Stimulated activated CD8-positive, alpha-beta memory T cell treated with anti-CD3 and anti-CD28 coated beads, Interleukin-7, amount 100 ng/mL, for 1 hour (primary cell): ENCODE measurements at places on chromosomes 5 and 9.

GRCh38 chr5:9624196-9624947 lies 5.8 kb downstream of the TAS2R1 start:
- DNase-seq = no peak

- DNase-seq = no peak
These were observed 41.6 kb downstream of the RAB14 start for GRCh38 chr9:121160025-121160424.

DNA sequence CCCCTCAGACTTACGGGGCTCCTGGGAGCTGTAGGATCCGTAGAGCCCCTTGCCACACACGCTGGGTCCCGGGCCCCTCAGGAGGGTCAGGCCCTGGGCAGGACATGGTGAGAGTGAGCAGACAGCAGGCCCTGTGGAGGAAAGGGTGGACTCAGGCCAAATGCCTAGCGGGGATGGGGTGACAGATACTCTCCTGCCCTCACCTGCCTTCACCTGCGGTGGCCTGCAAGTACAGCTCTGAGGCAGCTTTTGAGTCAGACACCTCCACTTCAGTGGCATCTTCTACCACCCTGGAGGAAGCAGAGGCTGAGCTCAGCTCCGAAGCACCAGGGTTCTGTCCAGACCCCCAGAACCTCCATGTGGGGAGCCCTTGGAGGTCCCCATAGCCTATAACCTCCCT lies 26.2 kb downstream of the SLC35A4 start:
- no peak for DNase-seq

GRCh38 chr5:99248066-99248465 lies 319.3 kb upstream of the CHD1 start:
- DNase-seq = no peak

DNA sequence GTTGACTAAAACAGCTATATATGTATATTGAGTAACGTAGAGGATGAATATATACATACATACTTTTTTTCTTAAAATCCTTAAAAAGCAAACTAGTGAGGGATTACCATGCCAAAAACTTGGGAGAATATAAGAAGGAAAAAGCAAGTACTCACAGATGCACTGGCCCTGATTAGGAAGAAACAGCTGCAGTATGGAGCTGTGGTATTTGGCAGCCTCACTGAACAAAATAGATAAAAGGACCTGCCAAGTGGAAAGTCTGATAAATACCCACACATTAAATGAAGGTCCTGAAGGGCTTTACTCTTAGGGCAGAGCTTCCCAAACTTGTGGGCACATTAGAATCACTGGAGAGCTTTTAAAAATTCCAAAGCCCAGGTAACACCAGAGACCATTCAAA lies 80.6 kb downstream of the FEM1C start:
- no peak for DNase-seq

GRCh38 chr9:78609450-78609849 lies 312.5 kb downstream of the PSAT1 start:
- no peak for DNase-seq

GRCh38 chr5:147743678-147744374 lies 38.7 kb downstream of the JAKMIP2 start:
- DNase-seq = no peak

GRCh38 chr5:120306303-120306702 lies 157.8 kb upstream of the PRR16 start:
- DNase-seq = no peak

DNA sequence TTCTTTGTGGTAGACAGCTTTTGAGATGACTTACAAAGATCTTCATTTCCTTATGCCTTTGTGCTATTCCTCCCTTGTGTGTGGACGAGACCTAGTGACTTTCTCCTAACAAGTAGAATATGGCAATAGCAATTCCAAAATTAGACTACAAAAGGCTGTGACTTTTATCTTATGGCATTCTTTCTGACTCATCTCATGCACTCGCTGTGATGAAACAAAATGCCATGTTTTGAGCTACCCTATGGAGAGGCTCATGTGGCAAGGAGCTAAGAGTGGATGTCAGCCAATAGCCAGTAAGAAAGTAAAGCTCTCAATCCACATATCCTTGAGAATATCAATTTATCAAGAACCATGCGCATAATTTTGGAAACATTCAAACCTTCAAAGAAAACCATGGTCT lies 380.5 kb upstream of the SMC2 start:
- DNase-seq = no peak

DNA sequence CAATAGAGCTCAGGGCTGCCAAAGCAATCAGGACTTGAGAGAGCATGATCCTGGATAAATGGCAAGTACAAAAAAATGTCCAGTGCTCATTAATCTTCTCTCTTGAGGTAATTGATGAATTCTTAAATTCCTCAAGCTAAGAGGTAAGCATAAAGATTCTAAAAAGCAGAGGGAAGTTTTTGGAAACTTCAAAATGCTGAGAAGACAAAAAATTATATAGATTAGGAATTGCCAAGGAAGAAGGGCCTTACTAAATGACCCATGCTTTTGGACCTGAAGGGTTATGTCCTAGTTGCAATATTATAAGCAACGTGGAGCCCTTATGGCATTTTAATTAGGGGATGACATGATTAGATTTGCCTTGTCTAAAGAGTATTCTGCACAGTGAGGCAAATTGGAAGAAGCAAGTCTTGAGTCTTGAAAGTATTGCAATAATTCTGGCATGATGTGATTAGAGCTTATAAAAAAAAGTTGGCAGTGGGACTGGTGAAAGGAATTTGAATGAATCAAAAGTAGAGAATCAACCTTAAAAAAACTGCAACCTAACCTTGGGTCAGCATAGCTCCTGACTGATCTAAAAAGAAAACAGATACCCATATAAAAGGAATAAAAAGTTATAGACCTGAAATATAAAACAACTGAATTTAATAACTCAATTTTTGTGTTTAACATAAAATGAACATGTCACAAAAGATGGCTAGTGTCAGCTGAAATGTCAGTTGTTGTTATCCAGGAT lies 323.8 kb upstream of the ARRDC3 start:
- no peak for DNase-seq

DNA sequence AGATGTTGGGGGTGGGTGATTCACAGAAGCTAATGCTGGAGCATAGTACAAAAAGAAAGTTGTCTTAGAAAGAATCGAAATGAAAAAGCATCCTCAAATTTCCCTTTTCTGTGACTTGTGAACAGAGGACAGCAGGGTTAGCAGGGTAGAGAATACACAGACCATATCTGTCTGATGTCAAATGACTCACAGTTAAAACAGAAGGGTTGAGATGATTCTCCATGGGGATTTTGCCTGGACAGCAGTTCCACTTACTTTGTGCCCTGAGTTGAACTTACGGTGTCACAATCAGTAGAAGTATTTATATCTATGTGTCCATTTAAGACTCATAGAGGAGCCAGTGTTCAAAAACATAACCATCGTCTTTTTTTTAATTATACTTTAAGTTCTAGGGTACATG lies 801.6 kb downstream of the KCTD16 start:
- DNase-seq = no peak

GRCh38 chr5:60929024-60929423 lies 15.8 kb downstream of the ERCC8 start:
- DNase-seq = no peak

GRCh38 chr5:116574367-116575325 lies at the start of gene SEMA6A:
Gene SEMA6A (minus strand): TSS chr5:116574823. CDS start chr5:116504944, 69,879 bp downstream.
- no peak for DNase-seq

- no peak for DNase-seq
These were observed 5.8 kb upstream of the PSMB7 start for GRCh38 chr9:124420991-124421543.

DNA sequence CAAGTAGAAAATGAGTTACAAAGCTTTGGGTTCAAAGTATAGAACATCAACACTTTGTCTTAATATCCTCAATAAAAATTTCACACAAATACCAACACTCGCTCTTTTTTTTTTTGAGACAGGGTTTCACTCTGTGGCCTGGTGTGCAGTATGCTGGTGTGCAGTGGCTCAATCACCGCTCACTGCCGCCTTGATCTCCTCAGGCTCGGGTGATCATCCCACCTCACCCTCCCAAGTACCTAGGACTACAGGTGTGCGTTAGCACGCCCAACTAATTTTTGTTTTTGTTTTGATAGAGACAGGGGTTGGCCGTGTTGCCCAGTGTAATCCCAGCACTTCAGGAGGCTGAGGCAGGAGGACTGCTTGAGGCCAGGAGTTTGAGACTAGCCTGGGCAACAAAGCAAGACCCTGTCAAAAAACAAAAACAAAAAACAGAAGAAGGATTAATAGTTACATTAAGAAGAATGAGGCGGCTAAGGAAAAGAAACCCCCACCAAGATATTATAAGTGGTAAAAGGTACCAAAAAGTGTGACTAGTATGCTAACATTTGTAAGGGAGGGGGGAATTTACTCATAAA lies 20.3 kb downstream of the FNBP1 start:
- DNase-seq = no peak

DNA sequence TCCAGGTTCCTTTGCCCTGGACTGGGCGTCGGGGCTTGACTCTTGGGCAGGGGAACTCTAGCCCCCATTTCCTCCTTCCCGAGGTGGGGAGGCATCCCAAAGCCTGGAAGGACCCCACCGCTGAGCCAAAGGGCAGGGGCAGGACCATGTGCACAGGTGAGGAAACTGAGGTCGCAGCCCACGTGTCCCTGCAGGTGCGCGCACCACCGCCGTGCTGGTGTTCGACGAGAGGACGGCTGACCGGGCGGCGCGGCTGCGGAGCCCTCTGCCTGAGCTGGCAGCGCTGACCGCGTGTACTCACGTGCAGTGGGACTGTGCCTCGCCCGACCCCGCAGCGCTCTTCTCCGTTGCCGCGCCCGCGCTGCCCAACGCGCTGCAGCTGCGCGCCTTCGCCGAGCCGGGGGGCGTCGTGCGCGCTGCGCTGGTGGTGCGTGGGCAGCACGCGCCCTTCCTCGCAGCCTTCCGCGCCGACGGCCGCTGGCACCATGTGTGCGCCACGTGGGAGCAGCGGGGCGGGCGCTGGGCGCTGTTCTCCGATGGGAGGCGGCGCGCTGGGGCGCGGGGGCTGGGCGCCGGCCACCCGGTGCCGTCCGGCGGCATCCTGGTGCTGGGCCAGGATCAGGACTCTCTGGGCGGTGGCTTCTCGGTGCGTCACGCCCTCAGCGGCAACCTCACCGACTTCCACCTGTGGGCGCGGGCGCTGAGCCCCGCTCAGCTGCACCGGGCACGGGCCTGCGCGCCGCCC lies 2.8 kb downstream of the ADGRD2 start:
- DNase-seq = no peak

DNA sequence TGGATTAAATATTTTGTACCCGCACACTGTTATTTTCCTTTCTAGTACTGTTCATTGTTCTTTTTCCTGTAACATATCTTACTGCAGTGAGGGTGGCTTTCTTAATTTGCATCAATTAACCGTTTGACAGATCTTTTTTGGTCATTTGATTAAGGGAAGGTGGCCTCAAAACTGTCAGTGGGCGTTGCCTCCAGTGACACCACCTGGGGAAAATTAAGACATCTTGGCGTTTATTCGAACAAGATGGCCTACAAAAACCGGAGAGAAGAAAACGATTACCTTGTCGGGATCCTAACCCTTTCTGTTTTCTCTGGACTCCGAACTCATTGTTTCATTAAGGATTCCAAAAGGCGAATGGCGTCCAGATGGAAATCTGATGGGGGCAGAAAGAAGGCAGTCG lies 2.0 kb downstream of the BASP1 start:
- no peak for DNase-seq

DNA sequence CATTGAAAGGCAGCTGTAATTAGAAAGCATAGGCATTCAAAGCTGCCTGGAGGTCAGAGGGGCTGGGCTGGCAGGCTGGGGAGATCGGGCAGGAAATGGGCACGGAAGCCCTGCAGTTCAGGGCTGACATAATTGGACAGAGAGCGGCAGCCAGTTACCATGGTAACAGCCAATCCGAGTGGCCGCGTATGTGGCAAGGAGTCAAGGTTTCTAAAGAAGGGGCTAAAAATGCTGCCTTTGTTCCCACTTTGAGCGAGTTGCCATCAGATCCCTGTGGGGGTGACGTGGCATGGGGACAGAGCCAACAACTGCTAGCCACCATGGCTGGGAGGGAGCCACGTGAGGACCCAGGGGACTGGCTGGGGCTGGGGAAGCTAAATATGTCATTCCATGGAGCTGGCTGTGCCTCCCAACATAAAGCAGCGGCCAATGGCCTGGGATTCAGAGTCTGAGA lies 44.7 kb upstream of the NDFIP1 start:
- DNase-seq = no peak

- DNase-seq = no peak
These were observed 165.2 kb upstream of the MSX2 start for GRCh38 chr5:174559141-174559540.

DNA sequence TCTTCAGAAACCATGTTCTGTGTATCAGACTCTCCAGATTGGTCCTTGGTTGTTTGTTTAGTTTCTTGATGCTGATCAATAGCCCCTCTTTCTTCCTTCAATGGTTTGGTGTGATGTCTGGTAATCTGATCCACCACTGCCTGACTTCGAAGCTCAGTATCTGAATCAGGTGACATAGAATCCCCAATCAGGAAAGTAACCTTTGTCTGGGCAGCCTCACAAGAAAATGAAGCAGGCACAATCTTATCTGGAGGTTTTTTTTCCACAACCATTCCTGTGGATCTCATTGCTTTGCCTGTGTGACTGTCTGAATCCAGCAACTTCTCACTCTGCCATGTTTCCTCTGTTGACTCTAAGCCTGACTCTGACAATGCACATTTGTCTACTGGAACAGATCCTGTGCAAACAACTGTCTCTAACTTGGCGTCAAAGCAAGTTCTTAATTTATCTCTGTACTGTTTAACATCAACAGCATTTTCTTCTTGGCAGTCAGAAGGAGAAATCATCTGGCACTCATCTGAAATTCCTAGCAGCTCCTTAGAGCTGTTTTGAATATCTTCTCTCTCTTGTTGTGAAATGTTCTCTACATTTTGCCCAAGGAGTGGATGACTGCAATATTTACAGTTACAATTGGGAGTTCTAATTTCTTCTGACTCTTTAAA lies 37.1 kb upstream of the RAPGEF6 start:
- DNase-seq = no peak

GRCh38 chr5:178384816-178385495 lies 152.4 kb upstream of the PHYKPL start:
- DNase-seq = no peak
